GM06990 (cell line): ENCODE measurements at places on chromosomes 6 and 20.
A peak's percentile ranks its signal among the peaks of the same experiment; 100 is the strongest.

DNA sequence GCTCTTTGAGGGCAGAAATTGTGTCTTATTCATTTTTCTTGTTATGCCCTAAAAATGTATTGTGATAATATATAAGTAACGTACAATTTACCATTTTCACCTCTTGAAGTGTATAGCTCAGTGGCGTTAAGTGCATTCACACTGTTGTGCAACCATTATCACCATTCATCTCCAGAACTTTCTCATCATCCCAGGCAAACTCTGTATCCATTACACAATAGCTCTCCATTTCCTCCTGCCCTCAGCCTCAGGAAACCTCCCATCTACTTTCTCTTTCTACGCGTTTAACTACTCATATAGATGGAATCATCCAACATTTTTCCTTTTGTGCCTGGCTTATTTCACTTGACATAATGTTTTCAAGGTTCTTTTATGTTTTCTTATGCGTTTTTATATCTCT, 184.6 kb downstream of the ESR1 start:
- DNase-seq: no peak

DNA sequence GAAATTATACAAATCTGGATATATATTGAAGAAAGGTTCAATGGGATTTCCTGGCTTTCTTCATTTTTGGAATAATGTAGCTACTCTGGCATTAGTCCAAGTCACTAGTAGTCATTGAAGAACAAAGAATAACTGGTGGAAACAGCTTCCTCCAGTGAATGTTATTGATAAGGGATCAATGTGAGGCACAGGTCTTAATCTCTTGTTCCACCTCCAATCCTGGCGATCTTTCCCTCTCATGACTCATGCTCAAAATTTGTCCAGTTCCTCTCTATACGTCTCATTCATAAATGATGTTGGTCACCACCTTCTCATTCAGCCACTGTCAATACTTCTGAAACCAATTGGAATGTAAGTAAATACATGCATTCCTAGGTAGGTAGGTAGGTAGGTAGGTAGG, 185.0 kb upstream of the BMP2 start:
- no peak for DNase-seq

DNA sequence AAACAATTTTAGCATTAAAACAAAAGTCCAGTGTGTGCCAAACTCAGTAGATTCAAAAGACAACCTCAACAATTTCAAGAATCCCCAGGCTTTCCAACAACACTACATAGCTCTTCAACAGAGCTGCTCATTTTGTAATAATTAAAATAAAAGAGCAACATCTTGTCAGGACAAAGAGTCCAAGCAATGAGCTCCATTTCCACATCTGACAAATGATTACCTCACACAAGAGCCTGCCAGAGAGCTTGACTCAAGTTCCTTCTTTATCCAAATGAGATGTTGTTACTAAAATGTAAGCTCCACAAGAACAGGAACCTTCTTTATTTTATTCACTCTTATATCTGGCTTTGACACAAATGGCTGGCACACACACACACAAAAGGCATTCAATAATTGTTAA, 449.8 kb downstream of the HACE1 start:
- DNase-seq: no peak

DNA sequence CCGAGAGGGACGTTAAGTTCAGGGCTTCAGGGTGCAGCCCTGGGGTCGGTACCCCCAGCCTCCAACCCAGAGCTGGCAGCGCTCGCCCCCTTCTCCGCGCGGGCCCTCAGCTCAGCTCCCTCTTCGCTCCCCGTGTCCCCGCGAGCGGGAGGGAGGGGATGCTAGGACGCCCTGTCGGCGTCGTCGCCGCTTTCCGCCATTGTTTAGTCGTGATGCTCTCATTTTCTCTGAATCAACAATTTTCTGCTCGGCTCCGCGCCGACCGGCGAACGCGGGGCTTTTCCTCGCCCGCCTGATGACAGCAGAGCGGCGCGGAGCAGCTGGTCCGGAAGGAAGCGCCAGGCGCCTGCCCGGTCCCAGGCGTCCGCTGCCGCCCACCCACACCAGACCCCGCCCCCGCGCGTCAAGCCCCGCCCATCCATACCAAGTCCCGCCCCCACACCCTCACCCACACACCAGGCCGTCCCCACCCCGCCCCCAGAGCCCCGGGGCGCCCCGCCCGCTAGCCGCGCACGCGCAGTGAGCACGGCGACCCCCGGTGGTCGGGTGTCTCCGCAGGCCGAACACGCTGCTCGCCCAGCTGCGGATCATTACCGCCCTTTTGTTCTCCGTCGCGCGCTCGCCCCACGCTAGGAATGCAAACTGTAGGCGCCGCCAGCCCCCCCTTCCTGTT, 50.1 kb upstream of the SLC32A1 start:
- peak; percentile 85 for DNase-seq

DNA sequence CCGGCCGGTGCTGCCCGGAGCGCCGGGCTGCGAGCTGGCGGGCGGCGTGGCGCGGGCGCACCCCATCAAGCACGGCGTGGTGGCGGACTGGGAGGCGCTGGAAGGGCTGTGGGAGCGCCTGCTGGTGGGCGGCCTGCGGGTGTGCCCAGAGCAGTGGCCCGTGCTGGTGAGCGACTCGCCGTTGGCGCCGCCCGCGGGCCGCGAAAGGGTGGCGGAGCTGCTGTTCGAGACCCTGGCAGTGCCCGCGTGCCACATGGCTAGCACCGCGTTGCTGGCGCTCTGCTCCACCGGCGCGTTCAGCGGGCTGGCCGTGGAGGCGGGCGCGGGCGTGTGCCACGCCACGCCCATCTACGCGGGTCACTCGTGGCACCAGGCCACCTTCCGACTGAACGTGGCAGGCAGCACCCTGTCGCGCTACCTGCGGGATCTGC, 517 bp downstream of the ACTL10 start:
- DNase-seq: peak; percentile 79

DNA sequence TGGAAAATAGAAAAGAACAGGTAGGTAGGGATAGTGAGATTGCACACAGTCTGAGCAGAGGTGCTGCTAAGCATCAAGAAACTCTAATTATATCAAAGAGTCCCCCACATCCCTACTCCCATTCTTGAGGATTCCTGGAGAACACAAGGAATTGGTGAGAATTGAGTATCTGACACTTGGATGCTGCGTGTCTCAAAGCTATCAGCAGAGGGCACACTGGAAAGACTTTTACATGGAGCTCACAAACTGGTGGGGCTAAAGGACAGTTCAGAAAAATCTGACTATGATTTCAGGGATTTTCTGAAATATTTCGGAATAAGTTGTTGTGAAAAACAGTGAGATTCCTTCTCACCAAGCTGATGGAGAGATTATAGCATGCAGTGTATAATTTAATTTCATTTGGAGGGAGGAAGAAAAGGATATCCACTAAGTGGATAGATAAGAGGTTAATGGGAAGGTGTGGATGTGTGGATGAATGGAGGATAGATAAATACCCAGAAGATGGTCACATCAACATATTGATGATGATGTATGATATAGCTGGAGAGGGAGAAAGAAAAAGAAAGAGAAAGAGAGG, 215.4 kb upstream of the DEFB112 start:
- DNase-seq: no peak

DNA sequence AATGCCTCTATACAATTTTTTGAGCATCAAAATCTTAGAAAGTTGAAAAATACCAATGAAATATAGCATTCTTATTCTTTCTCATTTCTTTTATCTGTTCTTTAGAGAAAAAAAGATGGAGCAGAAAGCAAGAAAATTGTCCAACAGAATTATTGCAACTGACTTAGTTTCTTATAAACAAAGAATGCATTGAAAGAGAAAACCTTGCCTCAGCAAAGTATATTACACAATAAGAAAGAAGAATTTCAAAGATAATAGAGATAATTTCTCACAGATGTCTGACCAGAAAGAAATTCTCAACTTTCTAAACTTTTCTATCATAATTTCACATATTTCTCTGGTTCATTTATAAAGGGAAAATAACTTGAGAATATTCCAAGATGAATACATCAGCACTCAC, 47.0 kb upstream of the PRND start:
- DNase-seq: no peak

DNA sequence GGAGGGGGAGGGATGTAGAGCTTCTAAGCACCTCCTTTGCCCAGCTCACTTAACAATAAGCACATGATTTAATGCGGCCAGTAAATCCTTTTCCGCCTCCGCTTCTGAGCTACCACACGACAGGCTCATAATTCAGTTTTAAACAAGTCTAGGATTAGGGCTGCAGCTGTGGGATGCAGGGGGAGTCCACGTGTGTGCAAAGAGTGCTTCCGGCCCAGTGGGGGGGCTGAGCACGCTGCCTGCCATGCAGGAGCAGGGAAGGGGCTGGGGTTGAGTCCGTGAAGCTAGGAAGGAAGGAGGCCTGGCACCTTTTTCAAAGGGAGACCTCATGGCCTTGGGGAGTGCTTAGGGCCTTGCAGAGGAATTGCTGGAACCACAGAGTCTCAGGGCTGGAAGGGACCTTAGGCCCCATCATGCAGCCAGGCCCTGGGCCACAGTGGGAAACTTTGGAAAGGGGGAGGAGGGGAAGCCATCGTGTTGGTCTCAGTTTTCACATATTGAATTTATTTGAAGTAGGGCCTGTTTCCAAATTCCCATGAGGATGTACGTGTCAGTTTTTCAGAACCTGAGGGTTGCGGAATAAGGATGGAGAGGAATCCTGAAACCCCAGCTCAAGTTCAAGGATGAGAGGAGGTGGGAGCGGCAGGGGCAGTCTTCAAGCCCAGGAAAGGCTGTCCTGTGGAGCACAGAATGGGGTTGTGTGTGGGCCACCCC, 96.1 kb downstream of the VEGFA start:
- DNase-seq: no peak

DNA sequence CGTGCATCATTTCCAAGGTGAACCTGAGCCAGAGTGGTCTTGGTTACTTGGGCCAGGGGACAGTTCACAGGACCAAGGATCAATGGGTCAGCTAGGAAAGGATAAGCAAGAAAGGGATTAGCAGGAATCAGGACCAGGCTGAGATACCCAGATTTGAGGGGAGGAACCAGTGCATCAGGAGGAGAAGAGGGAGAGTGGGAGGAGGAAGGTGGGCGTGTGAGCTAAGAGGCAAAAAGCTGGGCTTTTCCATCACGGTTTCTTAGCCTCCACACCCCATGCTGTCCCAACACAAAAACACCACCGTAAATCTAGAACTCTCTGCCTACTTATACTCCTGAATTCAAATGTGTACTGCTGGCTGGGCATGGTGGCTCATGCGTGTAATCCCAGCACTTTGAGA, 27.5 kb downstream of the EYA4 start:
- DNase-seq: no peak

DNA sequence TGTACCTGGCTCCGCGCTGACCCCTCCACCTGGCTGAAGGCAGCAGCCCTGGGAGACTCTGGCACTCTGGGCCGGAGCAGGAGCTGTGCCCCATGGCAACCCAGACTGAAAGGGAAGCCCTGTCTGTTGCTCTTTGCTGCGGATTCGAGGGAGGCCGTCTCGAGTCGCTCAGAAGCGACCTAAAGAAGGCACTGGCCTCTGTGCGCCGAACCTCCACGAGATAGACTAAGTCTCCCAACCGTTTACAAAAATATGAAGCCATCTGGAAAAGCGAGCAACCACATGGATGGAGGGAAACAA, 10.5 kb upstream of the TBX18 start:
- DNase-seq: no peak

GRCh38 chr20:16553101-16553500, 20.1 kb downstream of the KIF16B start:
- no peak for DNase-seq

- DNase-seq: no peak
Measured at GRCh38 chr6:85798931-85799652, 156.4 kb upstream of the SYNCRIP start.

DNA sequence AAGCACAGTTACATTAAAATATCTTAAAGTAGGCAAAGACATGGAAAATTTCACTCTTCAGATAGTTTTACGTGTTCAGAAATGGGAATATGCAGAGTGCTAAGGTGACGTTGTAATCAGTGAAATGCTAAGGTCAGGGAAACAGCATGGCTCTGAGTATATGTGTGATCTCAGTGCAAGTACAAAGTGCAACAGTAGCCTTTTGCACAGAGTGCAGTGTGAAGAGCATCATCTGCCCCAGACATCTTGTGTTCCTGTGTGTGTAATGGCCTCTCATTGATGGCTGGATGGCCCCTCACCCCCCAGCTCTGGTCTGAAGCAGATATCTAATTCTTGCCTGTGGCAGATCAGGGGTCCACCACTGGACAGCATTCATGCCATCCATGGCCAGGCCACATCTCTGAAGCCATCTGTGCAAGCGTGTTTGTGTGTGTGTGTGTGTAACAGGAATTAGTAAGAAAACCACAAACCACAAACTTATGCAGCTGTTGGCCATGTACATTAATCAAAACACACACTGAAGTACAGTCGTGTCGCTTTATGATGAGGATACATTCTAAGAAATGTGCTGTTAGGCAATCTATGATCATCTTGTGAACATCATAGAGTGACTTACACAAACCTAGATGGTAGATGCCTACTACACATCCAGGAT, 165.1 kb downstream of the RALGAPA2 start:
- DNase-seq: peak; percentile 19

- no peak for DNase-seq
Measured at GRCh38 chr6:37060195-37060559, 54.7 kb downstream of the FGD2 start.

DNA sequence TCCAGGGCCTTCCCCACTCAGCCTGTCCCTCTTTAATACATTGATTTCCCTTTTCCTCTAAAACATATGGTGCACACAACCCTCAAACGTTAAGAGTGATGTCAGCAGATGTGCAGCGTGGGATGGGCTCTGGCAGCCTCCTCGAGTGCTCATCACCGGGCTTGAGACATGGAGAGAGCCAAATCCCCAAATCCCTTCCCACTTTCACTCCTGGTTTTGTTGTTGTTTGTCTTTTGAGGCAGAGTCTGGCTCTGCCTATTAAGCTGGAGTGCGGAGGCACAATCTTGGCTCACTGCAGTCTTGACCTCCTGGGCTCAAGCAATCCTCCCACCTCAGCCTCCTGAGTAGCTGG, 5.8 kb upstream of the PLTP start:
- DNase-seq: no peak

GRCh38 chr20:56587307-56588041, 41.6 kb upstream of the TFAP2C start:
- no peak for DNase-seq

GRCh38 chr20:33971147-33971975, 22.4 kb upstream of the RALY start:
- no peak for DNase-seq

GRCh38 chr20:16761305-16761829, 13.2 kb downstream of the OTOR start:
- DNase-seq: no peak

DNA sequence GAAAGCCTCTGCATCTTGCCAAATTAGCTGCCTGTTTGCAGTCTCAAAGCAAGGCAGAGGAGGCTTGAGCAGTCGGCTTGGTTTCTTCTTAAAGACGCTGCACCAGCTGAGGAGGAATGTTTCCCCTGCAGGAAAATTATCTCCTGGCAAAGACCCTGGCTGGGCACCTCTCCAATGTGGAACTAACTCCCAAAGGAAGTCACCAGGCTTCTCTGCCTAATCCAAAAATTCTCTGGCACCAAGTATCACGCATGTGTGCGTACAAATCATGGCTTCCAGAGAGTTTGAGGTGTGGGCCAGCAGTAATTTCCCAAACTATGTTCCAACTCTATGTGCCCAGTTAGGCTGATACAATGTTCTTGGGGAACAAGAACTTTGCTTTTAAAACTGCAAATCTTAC, 176.2 kb downstream of the KIF16B start:
- DNase-seq: no peak
